ENCODE measurements at places on chromosomes 4 and X.

DNA sequence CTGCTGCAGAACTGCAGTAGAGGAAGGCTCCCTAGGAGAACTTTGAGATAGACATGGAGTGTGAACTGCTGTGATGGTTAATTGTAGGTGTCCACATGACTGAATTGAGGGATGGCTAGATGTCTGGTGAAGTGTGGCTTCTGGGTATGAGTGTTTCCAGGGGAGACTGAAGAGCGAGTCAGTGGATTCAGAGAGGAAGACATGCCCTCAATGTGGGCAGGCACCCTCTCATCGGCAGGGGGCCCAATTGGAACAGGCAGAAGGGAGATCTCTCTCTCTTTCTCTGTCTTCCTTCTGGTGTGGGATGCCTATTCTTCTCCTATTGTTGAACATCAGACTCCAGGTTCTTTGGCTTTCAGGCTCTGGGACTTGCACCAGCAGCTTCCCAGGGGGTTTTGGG, 304.7 kb upstream of the GATB start:
- DNase-seq = no peak

DNA sequence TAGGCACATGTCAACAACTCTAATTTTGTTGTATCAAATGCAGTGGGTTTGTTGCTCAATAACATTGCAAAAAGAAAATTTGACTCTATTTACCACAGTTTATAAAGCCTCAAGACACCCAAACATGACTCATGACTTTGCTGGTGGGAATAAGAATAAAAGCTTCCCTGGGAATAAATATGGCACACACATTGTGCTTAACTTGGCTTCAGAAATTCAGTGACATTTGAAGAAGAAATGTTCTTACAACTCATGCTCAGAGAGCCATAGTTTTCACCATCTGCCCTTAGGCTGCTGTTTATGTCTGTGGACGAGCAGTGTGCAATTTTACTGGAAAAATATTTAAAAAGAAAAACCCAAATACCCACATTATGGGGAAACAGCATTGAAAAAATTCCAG, 60.9 kb downstream of the SPATA18 start:
- no peak for DNase-seq

- no peak for DNase-seq
Observed at GRCh38 chr4:183300655-183301054, 19.4 kb downstream of the CLDN22 start.

DNA sequence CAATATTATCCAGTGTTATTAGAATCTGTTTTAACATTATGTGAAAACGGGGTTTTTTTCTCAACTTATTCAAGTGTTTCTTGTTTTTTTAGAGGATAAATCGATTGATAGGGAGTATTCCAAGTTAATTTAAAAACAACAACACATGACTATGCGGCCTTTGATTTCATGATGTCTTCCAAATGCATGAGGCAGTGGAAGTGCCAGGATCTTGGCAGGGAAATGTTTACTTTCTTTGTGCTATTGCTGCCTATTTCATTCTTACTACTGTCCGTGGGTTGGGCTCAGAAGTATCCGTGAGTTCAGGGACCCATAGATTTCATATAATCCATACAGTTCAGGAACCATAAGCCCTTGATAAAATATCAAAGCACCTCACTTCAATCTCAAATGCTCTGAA, 64.6 kb downstream of the ABCG2 start:
- DNase-seq = no peak

GRCh38 chrX:103666202-103667107, 20.0 kb downstream of the MORF4L2 start:
- no peak for DNase-seq

- no peak for DNase-seq
Observed at GRCh38 chr4:25144870-25145481, 15.3 kb downstream of the SEPSECS start.

Measured in activated naive CD8-positive, alpha-beta T cell treated with anti-CD3 and anti-CD28 coated beads, Interleukin-2, amount 50 U/mL, for 16 hours (primary cell).